ENCODE measurements at places on chromosomes 4 and X. TPM values are rescaled to one million over a fixed set of nuclear protein-coding genes. Genes with fewer than 3 reads are reported as not detected.

DNA sequence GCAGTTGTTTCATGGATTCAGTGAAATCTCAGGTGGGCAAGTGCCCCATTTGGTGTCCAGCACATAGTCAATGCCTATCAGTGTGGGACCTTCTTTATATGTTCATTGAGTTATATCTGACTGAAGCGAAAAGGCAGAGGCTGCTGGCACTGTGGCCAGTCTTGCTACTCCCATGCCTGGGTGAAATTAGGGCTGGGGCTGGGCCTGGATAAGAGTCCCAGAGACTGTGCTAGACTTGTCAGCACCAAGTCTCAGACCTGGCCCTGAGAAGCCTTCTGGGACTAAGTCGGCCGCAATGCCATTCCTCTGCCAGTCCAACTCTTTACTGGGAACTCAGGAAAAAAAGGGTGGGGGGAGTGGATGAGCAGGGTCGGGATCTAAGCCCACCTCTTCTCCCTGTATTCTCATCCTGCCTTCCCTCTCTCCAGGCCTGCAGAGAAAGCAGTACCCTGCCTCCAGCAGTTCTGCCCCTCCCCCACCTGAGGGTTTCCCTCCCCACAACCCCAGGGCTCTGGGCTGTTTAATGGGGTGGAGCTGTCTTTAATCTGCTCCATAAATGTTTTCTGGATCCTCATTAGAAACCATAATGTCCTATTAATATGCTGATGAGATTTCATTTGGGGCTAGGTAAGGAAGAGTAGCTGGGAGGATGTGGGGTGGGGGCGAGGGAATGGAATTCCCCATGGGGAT is 153.5 kb upstream of the PJA1 start:
- no peak overlapping the region for H3K27ac ChIP-seq
- H3K36me3 ChIP-seq: no peaks in the 10 kb centered on the region
- H3K27me3 ChIP-seq: no peaks in the 10 kb centered on the region
- H3K4me3 ChIP-seq: no peak overlapping the region
- no peaks in the 10 kb centered on the region for H3K4me1 ChIP-seq

DNA sequence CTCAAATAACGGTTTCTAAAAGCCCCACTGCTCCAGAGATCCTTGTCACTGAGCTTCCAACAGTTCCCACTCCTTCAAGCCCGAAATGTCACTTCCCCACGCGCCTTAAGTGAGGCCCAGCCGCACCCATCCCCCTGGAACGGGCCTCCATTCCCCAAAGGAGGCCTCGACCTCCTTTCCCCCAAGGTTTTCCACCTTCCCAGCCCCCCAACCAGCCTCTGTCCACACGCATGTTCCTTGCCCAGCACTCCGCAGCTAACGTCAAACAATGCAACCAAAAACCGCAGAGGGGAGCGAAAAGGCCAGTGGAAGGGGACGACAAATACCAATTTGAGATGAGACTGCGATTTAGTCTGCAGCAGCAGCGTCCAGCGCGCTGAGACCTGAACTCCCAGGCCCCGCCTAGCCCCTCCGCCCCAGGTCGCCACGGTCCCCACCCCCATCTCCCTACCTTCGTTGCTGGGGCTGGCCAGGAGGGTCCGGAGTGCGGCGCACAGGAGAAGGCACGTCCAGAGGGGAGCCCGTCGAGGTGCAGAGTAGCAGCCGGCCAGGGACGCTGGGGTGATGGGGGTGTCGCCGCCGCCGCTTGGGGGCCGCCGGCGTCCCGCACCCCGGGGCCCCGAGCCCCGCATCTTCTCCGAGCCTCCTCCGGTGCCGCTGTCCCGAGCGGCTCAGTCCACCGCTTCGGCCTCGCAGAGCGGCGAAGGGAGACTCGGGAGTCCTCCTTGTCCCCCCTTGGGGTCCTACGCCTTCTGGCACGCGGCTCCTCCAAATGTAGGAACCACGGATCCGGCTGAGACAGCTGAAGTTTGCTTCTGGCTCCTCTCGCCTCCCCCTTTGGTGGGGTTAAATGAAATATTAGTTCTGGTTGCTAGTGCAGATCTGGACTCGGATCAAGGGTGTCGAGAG is 924 bp downstream of the EPHA5 start:
- no peak overlapping the region for H3K27ac ChIP-seq
- H3K27me3 ChIP-seq: no peaks in the 10 kb centered on the region
- DNase-seq: no peak
- H3K4me1 ChIP-seq: no peaks in the 10 kb centered on the region
- H3K4me3 ChIP-seq: no peak overlapping the region

DNA sequence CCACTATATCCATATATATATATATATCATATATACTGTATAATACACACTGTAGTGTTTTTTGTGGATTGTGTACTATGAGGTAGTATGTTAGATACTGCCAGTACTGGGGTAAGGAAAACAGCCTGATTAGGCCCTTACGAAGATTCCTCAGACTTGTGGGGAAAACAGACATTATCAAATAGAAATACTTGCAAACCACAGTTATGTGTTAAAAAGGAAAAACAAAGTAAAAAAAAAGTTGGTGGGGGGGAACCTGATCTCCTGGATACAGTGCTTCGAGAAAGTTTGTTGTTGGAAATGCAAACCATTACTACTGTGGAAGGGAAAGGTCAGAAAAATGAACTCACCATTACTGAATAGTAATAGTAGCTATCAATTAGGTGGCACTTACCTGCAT is 53.0 kb downstream of the PKD2 start:
- H3K4me3 ChIP-seq: no peak overlapping the region
- no peak overlapping the region for H3K27ac ChIP-seq
- DNase-seq: no peak
- no peaks in the 10 kb centered on the region for H3K4me1 ChIP-seq
- H3K27me3 ChIP-seq: no peaks in the 10 kb centered on the region

NDNF gene
- not detected for total RNA-seq

MAGEA8 gene
- total RNA-seq: not detected

- no peaks in the 10 kb centered on the region for H3K4me1 ChIP-seq
- H3K36me3 ChIP-seq: no peaks in the 10 kb centered on the region
- no peak for DNase-seq
- no peak overlapping the region for H3K27ac ChIP-seq
- no peak overlapping the region for H3K4me3 ChIP-seq
Observed at GRCh38 chr4:136651932-136652331, 880.4 kb downstream of the PCDH18 start.

GRCh38 chrX:39652336-39652735 is 445.4 kb downstream of the BCOR start:
- no peaks in the 10 kb centered on the region for H3K27me3 ChIP-seq
- no peaks in the 10 kb centered on the region for H3K4me1 ChIP-seq
- no peak for DNase-seq
- H3K4me3 ChIP-seq: no peak overlapping the region
- no peaks in the 10 kb centered on the region for H3K36me3 ChIP-seq
- no peak overlapping the region for H3K27ac ChIP-seq

- H3K4me1 ChIP-seq: no peaks in the 10 kb centered on the region
- DNase-seq: no peak
- H3K4me3 ChIP-seq: no peak overlapping the region
- no peak overlapping the region for H3K27ac ChIP-seq
- no peaks in the 10 kb centered on the region for H3K36me3 ChIP-seq
- peaks cover 3% of the 10 kb centered on the region for H3K27me3 ChIP-seq
Observed at GRCh38 chrX:137574102-137574783, 8.3 kb downstream of the ZIC3 start.

DNA sequence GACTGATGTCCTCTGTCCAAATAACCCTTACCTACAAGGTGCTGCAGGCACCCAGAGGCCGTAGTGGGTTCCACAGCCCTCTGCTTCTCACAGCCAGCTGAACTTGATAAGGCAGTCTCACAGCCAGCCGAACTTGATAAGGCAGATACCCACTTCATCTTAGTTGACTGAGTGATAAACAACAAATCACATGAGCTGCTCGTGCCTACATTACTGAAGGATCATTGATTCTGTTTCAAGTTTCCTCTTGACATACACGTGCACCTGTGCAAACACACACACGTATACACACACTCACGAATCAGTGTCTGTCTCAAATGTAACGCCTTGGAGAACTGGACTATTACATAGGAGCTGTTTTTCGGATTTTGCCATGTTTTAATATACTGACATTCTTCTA is 276.3 kb downstream of the DCTD start:
- DNase-seq: no peak
- no peak overlapping the region for H3K27ac ChIP-seq
- no peaks in the 10 kb centered on the region for H3K36me3 ChIP-seq
- no peak overlapping the region for H3K4me3 ChIP-seq

All from CD4-positive, alpha-beta memory T cell (primary cell).